Body of pancreas (tissue), 4 donors: ENCODE measurements at places on chromosomes 2 and 18. TPM values are rescaled to one million over a fixed set of nuclear protein-coding genes. Genes with fewer than 3 reads are reported as not detected.

Gene FBXO36
- 2.0 TPM for total RNA-seq

Gene AFF3
- total RNA-seq: 0.52 TPM

Gene ABCG5
- not detected for total RNA-seq

Gene ASB18
- total RNA-seq: not detected

Gene EIF4E2
- 12.2 TPM for total RNA-seq

Gene CFAP65
- total RNA-seq: not detected

Gene MROH2A
- total RNA-seq: not detected

Gene G6PC2
- total RNA-seq: 35.3 TPM

Gene PROKR1
- not detected for total RNA-seq

Gene CLHC1
- total RNA-seq: 3.3 TPM

Gene ST8SIA5
- total RNA-seq: 1.6 TPM
